ENCODE measurements at places on chromosomes 7 and 10. TPM values are rescaled to one million over a fixed set of nuclear protein-coding genes. Genes with fewer than 3 reads are reported as not detected.

GRCh38 chr7:114658216-114658615, 243.6 kb downstream of the FOXP2 start:
- DNase-seq = no peak

GRCh38 chr7:13991791-13992595, 2.5 kb upstream of the ETV1 start:
- no peak for DNase-seq

DNA sequence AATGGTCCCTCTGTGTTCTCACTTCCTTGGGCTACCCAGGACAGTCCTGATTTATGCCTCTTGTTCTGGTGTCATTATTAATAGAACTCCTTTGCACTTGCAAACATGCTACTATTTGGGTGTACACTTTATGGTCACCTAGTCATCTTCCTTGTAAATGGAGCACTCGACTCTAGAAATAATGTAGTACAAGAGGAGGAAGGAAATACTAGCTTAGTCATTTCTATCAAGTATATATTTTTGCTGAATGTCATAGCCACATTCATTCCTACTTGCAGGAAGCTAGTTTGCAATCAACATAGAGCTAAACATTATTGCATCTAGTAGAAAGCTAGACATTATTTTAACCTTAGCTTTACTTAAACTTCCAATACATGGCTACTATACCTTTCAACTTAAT, 335.3 kb downstream of the MAGI2 start:
- DNase-seq = no peak

DNA sequence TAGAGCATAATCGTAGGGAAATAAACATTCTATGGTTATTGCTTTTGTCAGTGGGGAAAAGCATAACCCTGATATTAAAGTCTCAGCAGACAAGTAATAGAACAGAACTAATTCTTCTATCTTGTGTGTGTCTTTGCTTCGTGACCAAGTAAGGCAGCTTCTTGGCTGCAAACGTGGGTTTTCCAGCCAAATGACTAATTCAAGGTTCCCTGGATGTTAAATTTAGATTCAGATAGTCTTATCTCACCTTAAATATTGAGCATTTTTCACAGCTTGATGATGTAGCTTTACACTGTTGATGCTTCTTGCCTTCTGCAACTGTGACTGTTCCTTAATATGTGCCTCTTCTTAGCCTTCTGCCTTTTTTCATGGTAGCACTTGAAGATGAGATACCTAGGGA, 113.0 kb downstream of the EXOC4 start:
- no peak for DNase-seq

Gene SKAP2
- total RNA-seq = 11.0 TPM

Gene RBM20
- 0.41 TPM for total RNA-seq

Gene NODAL
- 2.0 TPM for total RNA-seq

GRCh38 chr10:125000366-125001312, 58.7 kb downstream of the ZRANB1 start:
- DNase-seq = peak; percentile 23

- DNase-seq = no peak
Measured at GRCh38 chr10:43573250-43574000, 991 bp downstream of the ZNF239 start.

DNA sequence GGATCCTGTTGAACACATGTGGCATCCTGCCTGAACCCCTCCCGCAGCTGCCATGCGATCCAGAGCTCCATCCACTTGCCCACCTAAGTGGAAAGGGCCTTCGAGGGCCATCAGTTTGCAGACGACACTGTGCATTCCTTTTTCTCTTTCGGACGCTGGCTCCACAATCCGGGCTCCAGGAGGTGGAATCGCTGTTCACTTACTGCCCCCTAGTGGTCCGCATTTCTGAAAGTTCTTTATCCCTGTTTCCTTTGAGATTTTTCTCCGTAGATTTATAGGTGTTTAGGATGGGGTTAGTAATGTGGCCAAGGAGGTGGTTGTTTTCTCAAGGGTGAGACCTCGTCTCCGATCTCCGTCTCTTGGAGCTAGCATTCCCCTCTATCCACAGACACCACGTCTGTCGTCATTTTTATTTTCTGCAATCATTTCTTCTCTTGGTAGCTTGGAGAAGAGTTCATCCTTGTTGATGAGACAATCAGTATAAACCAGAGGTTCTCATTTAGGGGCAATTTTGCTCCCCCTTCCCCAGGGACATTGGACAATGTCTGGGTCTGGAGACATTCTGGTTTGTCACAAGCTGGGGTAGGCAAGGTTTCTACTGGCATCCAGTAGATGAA, 204.6 kb downstream of the ARHGAP21 start:
- DNase-seq = peak; percentile 58

GRCh38 chr7:116258734-116259133, 48.4 kb downstream of the TES start:
- peak; percentile 35 for DNase-seq

Gene FEZF1
- not detected for total RNA-seq

Gene UPK3B
- not detected for total RNA-seq

Gene AKR1D1
- total RNA-seq = not detected

GRCh38 chr10:130905386-130905785, 406.1 kb downstream of the TCERG1L start:
- DNase-seq = no peak

GRCh38 chr7:47513741-47514241, 68.1 kb downstream of the TNS3 start:
- DNase-seq = peak; percentile 43

GRCh38 chr7:95476904-95477594, 8.7 kb upstream of the ASB4 start:
- DNase-seq = peak; percentile 28

Gene SPDYE1
- not detected for total RNA-seq

DNA sequence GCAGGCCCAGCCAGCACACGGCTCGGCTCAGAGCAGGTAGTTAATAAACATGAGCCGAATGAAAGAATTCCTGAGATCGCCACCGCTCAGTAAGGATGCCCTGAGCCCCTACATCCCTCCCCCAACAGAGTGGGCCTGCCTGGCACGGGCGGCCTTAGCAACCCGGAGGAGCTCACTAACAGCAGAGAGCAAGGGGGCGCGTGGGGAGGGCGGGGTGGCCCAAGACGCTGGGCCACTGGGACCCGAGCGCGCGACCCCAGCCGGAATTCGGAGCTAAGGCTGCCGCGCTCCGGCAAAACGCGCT, 403 bp upstream of the ENO4 start:
- DNase-seq = no peak

Gene DLD
- total RNA-seq = 54.6 TPM

Gene CXCL12
- 13.9 TPM for total RNA-seq

DNA sequence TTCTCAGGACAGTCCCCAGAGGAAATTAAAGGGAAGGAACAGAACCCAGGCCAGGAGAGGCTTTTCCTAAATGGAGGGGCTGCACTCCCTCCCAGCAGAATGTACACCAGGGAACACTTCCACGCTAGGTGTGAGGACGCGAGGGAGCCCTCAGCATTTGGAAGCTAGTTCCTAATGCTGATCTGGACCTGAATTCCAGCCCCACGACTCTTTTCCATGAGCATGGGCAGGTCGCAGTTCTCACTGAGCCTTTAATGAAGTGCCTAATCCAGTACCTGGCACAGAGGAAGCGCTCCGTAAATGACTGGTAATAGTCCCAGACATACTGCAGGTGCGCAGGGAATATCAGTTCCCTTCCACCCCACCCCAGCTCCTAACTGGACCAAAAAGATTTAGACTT, 1.1 kb downstream of the ALOX5 start:
- no peak for DNase-seq

Measured in frontal cortex (tissue), 4 donors.